ENCODE measurements at places on chromosomes 13 and 19.

DNA sequence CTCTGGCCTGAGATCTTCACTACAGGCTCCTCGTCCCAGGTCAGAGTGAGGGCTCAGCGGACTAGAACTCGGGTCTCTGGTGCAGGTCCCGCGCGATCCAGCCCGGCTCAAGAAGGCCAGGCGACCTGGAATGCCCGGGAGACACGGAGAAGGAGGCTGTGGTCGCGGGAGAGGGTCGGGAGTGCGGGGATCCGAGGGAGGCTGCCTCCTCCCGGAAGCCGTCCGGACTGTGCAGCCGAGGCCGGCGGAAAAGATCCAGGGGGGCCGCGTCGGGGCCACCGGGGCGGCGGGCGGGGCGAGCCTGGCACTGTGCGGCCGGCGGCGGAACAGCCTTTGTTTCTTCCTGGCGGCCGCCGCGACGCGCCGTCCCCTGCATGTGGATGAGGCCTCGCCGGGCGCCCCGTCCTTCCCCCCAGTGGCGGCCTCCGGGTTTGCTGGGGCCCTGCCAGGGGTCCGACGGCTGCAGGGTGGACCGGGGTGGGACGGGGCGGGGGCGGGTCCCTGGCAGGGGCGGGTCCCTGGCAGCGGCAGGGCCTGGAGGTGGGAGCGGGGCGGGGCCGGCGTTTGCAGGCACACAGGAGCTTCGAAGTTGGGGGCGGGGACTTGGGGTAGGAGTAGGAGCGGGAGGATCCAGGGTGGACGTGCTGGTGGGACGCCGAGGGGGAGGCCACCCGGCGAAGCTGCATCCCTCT lies 1.0 kb upstream of the SLC7A10 start:
- DNase-seq = no peak

GRCh38 chr19:40803857-40804782 lies 5.1 kb downstream of the EGLN2 start:
- DNase-seq = no peak

- DNase-seq = no peak
Measured at GRCh38 chr19:14059652-14060155, 2.2 kb downstream of the PALM3 start.

DNA sequence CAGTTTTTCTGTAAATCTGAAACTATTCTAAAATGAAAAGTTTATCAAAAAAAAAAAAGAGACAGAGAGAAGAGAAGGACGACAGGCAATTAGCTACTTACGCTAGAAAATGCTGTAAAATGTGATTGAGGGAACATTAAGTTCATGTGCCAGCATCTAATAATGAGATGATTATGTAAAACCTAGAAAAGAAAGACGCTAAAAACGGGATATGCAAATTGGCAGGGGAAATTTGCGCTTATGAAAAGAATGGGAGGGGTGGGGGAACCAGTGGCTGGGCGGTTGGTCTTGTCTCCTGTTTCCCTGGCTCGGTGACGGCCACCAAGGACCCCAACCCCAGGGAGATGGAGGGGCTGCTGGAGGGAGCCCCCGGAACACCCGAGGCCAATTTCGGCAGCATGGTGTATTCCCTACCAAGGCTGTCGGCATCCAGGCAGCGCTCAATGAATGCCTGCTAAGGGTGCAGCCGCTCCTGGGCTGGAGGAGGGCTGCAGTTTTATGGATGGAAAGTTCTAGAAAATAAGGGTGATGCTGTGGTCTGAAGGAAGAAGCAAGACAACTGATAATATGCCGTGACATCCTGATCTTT lies 34.2 kb downstream of the GNG7 start:
- no peak for DNase-seq

DNA sequence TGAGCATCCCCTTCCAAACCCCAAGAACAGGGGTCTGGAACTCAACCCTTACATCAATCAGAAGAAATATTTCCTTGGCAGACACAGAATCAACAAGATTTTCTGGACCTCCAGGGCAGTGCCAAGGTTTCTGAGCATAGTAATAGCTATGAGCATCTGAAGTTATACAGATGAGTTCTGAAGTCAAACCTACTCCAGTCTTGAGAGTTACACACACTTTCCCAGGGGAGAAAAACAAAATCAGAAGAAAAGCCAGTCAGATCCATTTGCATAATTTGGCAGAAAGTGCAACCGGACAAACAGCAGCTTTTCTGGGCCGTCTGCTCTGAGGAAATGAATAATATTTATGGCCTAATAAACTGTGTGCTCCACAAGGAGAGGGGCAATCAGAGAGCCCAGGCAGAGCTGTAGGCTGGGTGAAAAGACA lies 93.1 kb downstream of the KL start:
- no peak for DNase-seq

GRCh38 chr13:112346173-112346898 lies 29.8 kb upstream of the SPACA7 start:
- DNase-seq = no peak

DNA sequence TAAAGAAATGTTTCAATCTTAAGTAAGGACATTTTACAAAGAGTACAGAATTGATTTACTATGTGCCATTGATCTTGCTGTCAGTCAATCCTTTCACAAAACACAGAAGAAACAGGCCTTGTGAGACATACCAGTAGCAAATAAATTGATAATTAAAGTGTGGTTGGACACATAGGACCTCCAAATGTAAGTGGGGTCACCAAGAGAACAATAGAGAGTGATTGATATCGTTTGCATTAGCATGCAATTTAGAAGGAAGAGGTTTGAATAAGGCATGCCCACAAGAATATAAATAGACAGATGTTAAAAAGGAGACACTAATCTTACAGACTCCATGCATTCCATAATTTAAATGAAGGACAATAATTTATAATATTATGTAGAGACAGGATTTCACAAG lies 1628.3 kb downstream of the PCDH9 start:
- DNase-seq = no peak

DNA sequence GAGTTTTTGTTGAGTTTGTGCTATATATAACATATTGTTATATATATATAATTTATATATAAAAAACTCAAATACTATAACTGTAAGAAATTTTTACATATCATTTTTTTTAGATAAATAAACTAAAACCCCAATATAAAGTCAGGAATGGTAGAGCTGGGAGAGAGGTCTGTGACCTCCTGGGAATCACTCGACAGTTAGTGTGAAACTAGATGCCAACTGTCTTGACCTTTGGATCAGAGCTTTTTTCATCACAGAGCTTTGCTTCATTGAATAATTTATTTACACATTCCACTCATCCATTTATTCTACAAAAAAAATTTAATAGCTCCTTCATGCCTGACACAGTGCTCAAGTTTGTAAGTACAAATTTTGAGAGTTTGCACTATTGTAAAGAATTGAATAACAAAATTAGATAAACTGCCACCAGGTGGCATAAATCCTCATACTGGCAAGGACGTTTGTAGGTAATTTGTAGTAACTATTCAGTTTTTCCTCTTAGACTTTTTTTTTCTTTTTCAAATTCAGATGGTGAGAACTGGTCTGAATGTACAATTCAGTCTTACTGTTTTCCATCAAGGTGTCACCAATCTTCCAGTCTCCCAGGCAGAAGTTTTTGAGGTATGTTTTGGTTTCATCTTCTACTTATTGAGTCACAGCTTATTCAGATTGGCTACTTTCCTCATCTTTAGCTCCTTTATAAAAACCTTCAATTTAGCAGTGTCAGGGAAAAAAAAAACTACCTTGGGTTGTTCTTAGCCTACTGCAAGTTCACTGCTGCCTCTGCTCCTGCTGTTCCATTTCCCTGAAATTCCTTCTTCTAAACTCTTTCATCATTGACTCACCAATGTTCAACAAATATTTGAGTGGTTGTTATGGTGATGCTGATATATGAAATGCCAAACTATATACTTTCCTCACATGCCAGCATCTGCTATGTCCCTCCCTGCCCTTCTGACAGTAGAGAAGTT lies 28.7 kb downstream of the LACC1 start:
- no peak for DNase-seq

- DNase-seq = no peak
Measured at GRCh38 chr13:28637714-28638355, 21.1 kb upstream of the POMP start.

- no peak for DNase-seq
Measured at GRCh38 chr19:5251096-5252065, 89.2 kb downstream of the PTPRS start.

DNA sequence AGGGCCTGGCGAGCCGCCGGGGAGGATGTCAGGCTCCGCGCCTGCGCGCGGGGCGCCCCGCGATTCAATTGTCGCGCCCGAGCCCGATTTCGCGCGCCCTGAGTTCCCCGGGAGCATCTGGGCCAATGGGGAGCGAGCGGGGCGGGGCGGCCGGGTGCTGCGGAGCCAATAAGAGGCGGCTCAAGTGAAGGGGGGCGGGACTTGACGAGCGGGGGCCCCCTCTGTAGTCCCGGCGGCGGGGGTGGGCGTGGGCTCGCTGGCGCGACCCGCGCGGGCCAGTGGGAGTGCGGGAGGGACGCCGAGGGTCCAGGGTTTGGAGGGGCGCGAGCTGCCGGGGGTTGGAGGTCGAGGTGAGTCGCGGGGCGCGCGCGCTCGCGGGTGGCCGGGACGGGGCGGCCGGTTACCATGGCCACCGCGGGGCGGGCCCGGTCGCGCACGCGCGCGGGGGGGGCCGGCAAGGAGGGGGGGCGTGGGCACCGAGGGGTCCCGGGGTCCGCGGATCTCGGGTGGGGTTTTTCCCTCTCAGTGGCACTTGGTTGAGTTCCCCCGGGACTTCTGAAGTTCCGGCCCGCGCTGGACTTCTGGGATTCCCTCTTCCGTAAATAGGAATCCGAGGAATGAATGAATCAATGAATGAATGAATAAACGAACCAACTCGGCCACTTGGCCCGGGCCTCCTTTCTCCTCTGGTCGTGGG lies 744 bp downstream of the UHRF1 start:
- DNase-seq = peak; percentile 96

DNA sequence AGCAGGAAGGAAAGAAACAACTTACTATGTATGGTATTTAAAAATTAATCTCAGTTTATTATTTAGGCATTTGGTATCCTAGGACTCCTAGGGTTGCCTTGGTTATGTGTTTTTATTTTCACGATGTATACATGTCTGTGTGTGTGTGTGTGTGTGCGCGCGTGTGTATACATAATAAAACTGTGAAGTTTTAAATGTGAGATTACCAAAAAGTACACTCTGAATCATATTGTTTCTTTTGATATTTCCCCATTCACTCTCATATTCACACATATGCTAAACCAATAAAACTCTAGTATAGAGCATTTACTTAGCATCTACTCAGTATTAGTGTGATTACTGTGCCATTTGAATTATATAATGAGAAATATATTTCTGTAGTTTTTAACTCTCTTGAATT lies 30.8 kb upstream of the NDFIP2 start:
- no peak for DNase-seq

DNA sequence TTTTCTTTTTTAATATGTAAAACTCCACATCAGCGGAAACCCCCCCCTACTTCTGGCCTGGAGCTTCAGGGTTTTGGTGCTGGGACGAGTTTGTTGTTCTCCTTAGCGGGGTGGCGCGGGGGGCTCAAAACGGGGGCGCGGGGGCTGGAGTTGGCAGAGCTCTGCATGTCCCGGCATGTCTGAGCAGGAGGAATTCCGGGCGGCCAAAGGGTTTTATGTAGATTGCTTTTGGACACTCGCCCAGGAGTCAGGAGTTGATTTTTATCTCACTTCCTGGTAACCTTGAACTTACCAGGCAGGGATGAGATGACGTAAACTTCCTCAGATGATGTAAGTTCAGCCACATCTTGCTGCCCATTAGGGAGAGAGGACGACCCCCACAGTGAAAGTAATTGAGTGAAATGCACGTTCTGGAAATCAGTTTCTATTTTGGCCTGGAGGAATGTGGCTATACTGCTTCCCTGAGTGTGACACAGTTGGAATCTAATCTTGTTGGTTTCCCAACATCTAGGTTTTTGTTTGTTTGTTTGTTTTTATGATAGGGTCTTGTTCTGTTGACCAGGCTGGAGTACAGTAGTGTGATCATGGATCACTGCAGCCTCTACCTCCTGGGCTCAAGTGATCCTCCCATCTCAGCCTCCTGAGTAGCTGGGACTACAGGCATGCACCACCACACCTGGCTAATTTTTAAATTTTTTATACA lies 21.0 kb upstream of the GDF15 start:
- DNase-seq = no peak

DNA sequence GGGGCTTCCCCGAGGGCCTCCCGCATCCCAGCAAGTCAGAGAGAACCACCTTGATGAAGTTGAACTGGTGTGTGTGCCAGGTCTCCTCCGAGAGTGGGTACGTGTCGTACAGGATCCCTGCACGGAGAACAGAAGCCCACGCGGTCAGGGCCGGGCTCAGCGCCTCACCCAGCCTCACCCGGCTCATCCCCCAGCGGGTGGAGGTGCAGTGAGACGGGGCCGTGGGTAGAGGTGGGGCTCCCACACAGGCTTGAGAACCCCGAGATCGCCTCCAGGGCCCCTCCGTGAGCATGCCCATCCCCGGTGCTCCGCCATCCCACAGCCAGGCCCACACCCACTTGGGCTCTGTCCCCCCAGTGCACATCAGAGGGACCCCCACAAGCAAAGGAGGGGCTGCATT lies 2.3 kb downstream of the GAMT start:
- no peak for DNase-seq

GRCh38 chr19:10137751-10138682 lies 18.3 kb upstream of the EIF3G start:
- no peak for DNase-seq

DNA sequence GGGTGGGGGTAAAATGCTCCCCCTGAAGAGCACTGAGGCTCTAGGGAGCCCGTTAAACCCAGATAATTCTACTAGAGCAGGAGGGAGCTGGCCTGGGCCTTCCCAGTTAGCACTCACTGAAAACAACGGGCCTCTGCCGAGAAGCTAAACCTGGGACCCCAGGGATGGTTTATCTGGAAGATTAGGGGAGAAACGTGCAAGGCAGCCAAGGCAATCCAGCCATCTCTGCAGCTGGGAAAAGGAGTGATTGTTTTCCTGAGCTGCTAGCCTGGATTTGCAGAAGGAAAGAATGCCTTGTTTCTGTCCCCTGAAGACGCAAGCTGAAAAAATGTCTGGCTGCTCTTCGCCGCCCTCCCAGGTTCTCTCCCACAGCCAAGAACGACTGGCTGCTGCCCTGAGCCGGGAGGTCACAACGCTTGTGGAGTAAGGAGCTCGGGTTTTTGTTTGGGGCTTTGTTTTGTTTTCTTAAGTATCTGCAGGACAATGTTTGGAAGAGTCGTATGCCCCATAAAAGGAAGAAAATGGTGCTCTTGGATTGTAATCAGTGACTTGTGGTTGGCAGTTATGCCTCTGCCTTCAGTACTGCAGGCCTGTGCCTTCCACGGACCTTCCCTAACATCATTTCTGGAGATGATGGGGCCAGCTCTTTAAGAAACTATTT lies 31.5 kb downstream of the COL4A2 start:
- DNase-seq = no peak

GRCh38 chr13:97339019-97339987 lies 94.7 kb upstream of the RAP2A start:
- DNase-seq = no peak

DNA sequence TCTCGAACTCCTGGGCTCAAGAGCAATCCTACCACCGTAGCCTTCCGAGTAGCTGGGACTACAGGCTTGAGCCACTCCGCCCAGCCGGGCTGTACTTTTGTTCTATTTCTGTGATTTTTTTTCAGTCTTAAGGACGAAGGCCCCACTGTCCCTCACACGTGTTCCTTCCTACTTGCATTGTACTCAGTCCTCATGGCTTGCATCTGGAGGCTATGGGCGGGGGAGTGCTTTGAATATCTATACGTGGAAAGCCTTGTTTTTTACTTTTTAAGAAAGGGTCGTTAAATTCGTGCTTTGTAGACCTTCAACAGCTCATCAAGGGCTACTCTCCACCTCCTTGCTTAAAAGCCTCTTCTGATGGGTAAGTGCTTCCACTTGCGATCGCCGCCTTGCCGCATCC lies 36.8 kb downstream of the NLRP12 start:
- DNase-seq = no peak

GRCh38 chr19:10420444-10421239 lies at the start of gene PDE4A:
TSS of gene PDE4A (plus strand) at chr19:10420538. CDS start at chr19:10420765, 227 bp downstream.
- DNase-seq = no peak

- no peak for DNase-seq
Measured at GRCh38 chr13:25153736-25154135, 18.4 kb downstream of the AMER2 start.

Measured in osteocyte (in vitro differentiated cells).